ENCODE measurements at places on chromosomes 5 and 9.

DNA sequence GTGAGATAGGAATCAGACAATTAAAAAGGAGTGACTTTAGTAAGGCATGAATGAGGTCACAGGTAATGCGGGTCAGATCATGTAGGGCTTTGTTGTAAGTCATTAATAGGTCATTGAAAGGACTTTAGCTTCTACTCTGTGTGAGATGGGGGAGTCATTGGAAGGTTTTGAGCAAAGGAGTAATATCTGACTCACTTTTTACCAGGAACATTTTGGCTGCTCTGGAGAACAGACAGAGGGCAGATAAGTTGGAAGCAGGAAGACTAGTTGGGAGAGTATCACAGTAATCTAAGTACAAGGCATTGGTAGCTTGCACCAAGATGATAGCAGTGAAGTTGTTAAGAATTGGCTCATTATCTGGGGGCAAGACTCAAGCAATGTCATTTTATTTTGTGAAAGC lies 37.4 kb downstream of the KIF2A start:
- DNase-seq: no peak

GRCh38 chr9:128825923-128826700 lies 3.5 kb downstream of the SPOUT1 start:
- no peak for DNase-seq

GRCh38 chr9:30504502-30504905 lies 1879.9 kb upstream of the ACO1 start:
- DNase-seq: no peak

DNA sequence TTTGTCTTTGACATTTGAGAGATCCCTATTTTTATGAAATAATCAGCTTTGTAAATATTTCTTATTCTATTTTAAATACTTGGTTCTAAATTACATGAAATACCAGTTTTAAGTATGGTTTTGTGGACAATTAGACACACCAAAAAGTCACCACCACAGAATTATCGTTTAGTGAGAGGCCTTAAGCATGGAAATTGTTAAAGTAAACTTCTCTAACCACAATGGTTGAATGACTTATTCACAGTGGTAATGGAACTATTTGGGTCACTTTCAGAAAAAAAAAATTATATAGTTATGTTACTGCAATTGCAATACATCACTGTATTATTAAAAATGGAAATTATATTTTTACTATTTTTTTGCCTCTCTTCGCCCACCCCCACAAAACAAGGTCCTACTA lies 1252.5 kb downstream of the EFNA5 start:
- DNase-seq: no peak

Data from stimulated activated CD8-positive, alpha-beta memory T cell treated with anti-CD3 and anti-CD28 coated beads, Interleukin-12 subunit alpha, Interleukin-12 subunit beta, amount 100 ng/mL, for 4 hours (primary cell).